EH (cell line): ENCODE measurements at places on chromosomes 3 and 15.
A peak's percentile ranks its signal among the peaks of the same experiment; 100 is the strongest.

DNA sequence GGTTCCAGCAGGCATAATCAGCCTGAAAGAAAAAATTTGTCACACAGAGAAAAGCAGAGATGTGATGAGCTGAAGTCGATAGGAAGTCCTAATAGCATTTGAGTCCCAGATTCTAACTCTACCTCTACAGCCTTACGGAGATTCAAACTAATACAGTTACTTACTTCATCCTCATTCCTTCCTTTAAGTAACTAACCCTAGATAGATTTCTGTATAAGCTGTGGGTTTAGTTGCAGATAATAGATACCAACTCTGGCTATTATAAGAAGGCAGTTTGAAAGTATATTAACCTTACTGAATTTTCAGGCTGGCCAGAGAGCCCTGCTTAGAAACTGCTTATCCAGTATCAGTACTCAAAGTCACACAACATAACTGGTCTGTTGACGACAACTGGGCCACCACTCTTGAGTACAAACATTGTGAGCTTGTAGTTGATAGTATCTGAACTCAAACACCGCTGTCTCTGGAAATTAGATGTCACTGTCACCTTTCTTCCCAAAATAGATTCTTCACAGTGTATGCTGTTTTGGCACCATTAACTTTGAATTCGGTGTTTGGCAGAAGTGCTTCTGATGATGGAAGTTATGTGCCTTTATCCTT lies 484.3 kb downstream of the DIPK2A start:
- no peak for DNase-seq

- no peak for DNase-seq
Measured at GRCh38 chr15:38819387-38819950, 254.9 kb upstream of the RASGRP1 start.

DNA sequence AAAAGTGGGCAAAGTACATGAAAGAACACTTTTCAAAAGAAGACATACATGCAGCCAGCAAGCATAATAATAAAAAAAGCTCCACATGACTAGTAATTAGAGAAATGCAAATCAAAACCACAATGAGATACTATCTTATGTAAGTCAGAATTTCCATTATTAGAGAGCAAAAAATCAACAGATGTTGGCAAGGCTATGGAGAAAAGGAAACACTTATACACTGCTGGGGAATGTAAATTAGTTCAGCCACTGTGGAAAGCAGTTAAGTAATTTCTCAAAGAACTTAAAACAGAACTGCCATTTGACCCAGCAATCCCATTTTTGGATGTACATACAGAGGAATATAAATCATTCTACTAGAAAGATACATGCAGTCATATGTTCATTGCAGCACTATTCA lies 360.7 kb downstream of the NSUN3 start:
- DNase-seq = peak; percentile 44

DNA sequence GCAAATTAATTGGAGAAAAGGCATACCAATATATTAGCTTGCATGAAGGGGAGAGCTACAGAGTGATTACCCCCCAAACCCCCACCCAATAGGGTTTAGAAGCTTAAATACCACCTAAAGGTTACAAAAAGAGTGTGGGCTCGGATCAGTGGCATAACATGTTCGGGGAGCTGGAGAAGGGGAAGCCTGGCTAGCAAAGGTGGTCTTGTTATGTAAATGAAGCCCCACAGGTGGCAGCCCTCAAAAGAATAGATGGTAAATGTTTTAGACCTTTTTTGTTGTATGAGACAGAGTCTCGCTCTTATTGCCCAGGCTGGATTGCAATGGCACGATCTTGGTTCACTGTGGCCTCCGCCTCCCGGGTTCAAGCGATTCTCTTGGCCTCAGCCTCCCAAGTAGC lies 10.9 kb upstream of the PXK start:
- no peak for DNase-seq

- no peak for DNase-seq
Measured at GRCh38 chr3:151101270-151101969, 16.0 kb downstream of the MED12L start.

- DNase-seq = no peak
Measured at GRCh38 chr15:43239732-43240491, 19.1 kb upstream of the EPB42 start.
